ENCODE measurements at places on chromosomes 5 and 9.

- no peak for DNase-seq
These were observed 32.4 kb upstream of the CKS2 start for GRCh38 chr9:89278551-89278950.

- no peak for DNase-seq
These were observed 11.6 kb downstream of the SLC4A9 start for GRCh38 chr5:140371356-140372151.

- DNase-seq, result no peak
These were observed 21.4 kb downstream of the IL7R start for GRCh38 chr5:35878079-35878478.

- no peak for DNase-seq
These were observed 3.9 kb upstream of the LNPEP start for GRCh38 chr5:96932026-96932425.

Measured in right lobe of liver (tissue), 6 donors.